Frontal cortex (tissue), 4 donors: ENCODE measurements at places on chromosomes 4 and X. TPM values are rescaled to one million over a fixed set of nuclear protein-coding genes. Genes with fewer than 3 reads are reported as not detected.

The REELD1 gene
- not detected for total RNA-seq

The ENPEP gene
- total RNA-seq = 2.0 TPM

The LNX1 gene
- total RNA-seq = 67.7 TPM

The FOXP3 gene
- total RNA-seq = not detected

The HERC6 gene
- total RNA-seq = 3.7 TPM

The GAGE12F gene
- total RNA-seq = not detected

The SUPT20HL2 gene
- total RNA-seq = not detected

The HPSE gene
- 0.82 TPM for total RNA-seq
